H1 (cell line): ENCODE measurements at places on chromosomes 6 and 20. TPM values are rescaled to one million over a fixed set of nuclear protein-coding genes. Genes with fewer than 3 reads are reported as not detected.

DNA sequence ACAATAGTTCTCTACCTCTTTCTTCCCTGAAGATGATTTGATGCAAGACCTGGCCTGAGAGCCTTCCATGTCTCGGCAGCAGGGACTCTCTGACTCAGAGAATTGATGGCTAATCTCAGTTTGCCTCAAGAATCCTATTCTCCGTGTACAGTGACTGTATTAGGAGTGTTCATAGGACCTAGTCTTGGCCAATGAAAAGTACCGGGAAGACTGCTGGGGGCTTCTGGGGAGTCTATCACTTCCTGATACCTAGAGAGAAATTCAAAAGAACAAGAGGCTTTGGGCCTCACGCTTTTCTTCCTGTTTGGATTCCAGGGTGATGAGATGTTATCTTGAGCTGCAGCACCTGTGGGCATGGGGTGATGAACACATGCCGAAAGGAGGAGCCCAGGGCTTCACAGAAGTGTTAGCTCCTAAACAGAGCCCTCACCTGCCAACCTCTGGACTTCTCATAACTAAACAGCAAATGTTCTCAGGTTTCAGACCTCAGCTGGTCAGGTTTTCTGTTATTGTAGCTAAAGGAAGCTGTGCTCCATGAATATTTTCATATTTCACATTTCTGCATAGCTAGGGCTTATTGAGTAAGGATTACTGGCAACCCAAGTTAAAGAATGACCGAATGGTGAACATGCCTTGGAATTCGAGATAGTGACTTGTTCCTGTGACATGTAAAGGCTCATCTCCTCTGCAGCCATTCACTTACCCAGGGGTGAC, 323.1 kb upstream of the AGPAT4 start:
- no peaks in the 10 kb centered on the region for H3K4me1 ChIP-seq
- H3K36me3 ChIP-seq: no peaks in the 10 kb centered on the region
- no peak overlapping the region for H3K4me3 ChIP-seq
- H3K27ac ChIP-seq: no peak overlapping the region
- no peak for DNase-seq
- H3K27me3 ChIP-seq: no peaks in the 10 kb centered on the region

GRCh38 chr20:62464990-62465389, 10.8 kb downstream of the GATA5 start:
- H3K36me3 ChIP-seq: no peaks in the 10 kb centered on the region
- H3K4me1 ChIP-seq: no peaks in the 10 kb centered on the region
- no peaks in the 10 kb centered on the region; the same call in 1 of the 2 replicates for H3K27me3 ChIP-seq
- no peak overlapping the region for H3K4me3 ChIP-seq
- DNase-seq: no peak

GRCh38 chr6:113414511-113414910, 442.6 kb upstream of the MARCKS start:
- no peaks in the 10 kb centered on the region for H3K36me3 ChIP-seq
- no peak overlapping the region for H3K4me3 ChIP-seq
- no peak for DNase-seq
- H3K27ac ChIP-seq: no peak overlapping the region
- no peaks in the 10 kb centered on the region for H3K4me1 ChIP-seq

GRCh38 chr20:38152621-38153221, 12.3 kb downstream of the TGM2 start:
- no peak overlapping the region for H3K27ac ChIP-seq
- no peak for DNase-seq
- no peaks in the 10 kb centered on the region for H3K36me3 ChIP-seq
- H3K27me3 ChIP-seq: no peaks in the 10 kb centered on the region
- no peak overlapping the region for H3K4me3 ChIP-seq
- no peaks in the 10 kb centered on the region for H3K4me1 ChIP-seq

Gene EBF4
- 2.9 and 3.6 TPM in 2 replicates for polyA plus RNA-seq

Gene MYLK2
- 0.26 and 0.27 TPM in 2 replicates for polyA plus RNA-seq

Gene MUC22
- polyA plus RNA-seq: 0.02 TPM in 1 of 2 replicates, not detected in the other
